ENCODE measurements at places on chromosomes 1 and 21.

DNA sequence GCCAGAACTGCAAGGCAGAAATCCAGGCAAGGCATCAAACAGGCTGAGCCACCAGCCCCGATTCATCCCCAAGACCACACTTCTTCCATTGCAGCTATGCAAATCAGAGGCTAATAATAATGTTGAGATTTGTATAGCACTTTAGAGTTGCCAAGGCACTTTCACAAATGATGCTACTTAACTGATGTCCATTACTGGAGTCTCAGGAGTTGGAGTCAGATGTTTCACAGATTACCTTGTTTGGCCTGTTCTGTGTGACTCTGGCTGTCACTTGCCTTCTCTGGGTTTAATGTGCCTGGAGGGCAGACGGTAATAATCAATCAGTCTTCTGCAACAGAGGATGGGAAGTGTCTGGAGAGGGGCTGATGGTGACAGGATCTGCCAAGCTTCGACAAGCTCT, 40.8 kb upstream of the MPZL1 start:
- DNase-seq: no peak

GRCh38 chr1:205922314-205922713, 20.9 kb downstream of the SLC26A9 start:
- DNase-seq: no peak

- no peak for DNase-seq
Measured at GRCh38 chr1:11784256-11784992, 21.3 kb downstream of the MTHFR start.

GRCh38 chr1:206455289-206455665, 15.0 kb upstream of the IKBKE start:
- no peak for DNase-seq

GRCh38 chr1:40625476-40626382, 39.8 kb downstream of the RIMS3 start:
- DNase-seq: no peak

DNA sequence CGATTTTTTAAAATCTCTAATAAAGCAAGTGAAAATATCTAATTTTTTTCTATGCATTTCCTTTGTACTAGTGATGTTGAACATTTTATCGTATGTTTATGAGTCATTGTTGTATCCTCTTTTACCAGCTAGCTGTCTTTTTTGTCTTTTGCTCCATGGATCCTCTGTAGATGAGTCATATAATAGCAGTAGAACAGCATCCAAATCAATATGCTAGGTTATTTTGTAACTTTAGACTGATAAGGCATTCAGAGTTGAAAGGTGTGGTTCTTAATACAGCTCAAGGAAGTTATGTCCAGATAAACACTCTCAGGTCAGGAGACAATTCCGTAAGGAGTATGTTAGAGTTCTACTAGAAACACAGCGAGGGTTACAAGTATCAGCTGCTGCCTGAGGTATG, 31.9 kb downstream of the MAP10 start:
- DNase-seq: no peak

All from NCI-H510A treated with DMSO at 0.1 percent for 48 hours (cell line).